Hepatic stellate cell (primary cell): ENCODE measurements at places on chromosomes 7 and 10.
A peak's percentile ranks its signal among the peaks of the same experiment; 100 is the strongest.

DNA sequence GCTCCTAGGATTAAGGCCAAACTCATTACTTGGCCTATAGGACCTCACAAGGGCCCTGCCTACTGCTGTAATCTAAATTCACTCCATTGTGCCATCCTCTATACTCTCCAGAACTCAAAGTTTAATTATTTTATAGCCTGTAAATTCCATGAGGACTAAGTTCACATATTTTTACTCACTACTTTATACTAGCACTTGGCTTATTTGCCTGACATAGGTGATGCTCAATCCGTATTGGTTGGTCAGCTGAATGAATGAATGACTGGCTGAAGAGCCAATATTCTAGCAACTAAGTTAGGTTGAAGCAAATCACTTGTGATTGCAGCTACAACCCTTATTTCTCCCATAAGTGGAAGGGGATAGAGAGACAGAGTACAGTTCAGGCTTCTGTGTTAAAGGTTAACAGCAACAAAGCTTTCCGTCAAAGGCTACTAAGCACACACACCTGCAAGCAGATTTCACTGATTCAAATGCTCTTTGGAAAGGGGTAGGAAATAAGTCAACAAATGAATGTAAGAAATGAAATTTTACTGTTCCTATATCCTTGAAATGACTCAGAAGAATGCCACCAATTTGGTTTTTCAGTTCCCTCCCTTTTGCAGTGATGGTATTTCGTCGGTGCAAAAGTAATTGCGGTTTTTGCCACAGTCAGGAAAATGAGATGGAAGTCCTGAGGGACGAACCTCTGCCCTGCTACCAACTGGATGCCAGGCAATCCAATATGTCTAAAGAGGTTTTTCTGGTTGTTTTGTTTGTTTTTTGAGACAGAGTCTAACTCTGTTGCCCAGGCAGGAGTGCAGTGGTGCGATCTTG lies 120.7 kb downstream of the COL28A1 start:
- no peak for DNase-seq

- no peak for DNase-seq
These were observed 961.5 kb downstream of the PCDH15 start for GRCh38 chr10:53839440-53840039.

- DNase-seq: no peak
These were observed 53.1 kb downstream of the APBB1IP start for GRCh38 chr10:26491276-26491675.

DNA sequence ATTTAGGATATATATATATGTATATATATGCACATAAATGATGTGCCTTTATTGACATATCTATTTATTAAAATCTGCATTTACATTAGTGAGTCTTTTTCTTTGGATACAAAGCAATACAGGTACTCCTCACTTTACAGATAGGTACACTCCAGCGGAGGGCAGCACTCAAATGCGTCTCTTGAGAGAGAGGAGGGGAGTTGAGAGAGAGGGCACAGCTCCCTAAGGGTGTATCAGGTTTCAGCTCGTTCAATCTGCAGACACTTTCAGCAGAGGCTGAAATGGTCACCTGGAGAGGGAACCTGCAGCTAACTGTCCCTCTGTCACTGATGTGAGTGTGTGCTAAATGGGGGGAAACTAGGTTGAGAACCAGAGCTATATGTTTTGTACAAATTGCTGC lies 21.5 kb downstream of the C10orf53 start:
- no peak for DNase-seq

- peak; percentile 84 for DNase-seq
These were observed 13.0 kb upstream of the WIPI2 start for GRCh38 chr7:5177060-5177459.

DNA sequence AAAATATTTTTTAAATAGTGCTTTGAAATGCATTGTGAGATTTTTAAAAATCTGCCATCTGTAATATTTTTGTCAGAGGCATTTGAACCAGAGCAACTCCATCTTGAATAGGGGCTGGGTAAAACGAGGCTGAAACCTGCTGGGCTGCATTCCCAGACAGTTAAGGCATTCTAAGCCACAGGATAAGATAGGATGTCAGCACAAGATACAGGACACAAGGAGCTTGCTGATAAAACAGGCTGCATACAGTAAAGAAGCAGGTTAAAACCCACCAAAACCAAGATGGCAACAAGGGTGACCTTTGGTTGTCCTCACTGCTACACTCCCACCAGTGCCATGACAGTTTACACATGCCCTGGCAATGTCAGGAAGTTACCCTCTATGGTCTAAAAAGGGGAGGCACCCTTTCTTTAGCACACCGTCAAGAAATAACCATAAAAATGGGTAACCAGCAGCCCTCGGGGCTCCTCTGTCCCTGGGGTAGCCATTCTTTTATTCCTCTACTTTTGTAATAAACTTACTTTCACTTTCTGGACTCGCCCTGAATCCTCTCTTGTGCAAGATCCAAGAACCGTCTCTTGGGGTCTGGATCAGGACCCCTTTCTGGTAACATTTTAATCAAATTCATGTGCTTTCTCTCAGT lies 273.7 kb downstream of the SEMA3D start:
- no peak for DNase-seq

DNA sequence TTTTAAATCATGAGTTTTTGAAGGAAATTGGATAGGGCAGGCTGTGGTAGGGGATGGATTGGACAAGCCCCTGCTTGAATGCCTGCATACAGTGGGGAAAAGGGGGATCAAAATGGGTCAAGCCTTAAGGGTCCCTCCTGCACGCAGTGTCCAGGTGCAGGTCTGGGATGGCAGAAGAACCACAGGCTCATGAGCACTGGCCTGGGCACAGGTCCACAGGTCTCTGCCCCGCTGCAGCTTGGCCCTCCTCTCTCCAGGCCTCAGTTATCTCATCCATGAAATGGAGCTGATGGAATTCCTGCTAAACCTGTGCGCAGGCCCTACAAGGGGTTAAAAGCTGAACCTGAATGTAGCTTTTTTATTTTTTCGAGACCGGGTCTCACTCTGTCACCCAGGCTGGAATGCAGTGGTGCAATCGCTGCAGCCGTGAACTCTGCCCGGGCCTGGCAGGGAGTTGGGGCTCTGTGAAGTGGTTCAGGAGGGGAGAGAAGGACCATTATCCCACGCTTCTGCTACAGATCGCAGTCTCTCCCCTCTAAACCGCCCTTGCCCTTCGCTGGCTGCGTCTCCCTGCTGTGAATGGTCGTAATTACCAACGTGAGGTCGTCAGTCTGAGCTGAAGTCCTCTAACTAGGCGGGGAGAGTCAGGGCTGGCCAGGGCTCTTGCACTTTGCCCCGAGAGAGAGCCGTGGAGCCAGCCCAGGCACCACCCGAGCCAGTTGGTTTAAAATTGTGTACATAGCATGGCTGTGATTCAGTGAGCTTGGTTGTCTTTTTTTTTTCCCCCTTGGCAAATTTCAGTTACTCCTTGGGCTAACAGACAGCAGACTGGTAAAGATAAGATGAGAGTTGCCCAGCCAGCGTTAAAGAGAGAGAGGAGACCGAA lies 77.5 kb upstream of the GTF2I start:
- no peak for DNase-seq

DNA sequence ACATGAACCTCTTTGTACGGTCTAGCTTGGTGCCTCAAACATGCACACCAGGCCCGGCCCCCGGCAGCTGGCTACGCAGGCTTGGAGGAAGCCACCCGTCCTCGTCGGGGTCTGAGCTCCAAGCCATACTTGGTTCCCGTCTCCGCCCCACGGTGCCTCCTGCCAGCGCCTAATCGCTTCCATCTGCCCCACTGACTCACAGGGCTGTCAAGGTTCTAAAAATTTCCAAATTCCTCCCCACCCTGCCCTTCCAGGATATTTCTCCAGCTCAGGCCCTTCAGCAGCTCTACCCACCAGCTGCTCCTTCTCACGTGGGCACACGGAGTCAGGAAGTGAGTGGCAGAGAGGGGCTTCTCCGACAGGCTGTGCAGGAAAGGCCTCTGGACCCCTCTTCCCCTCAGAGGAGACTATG lies 38.8 kb downstream of the TMEM270 start:
- peak; percentile 85 for DNase-seq

- no peak for DNase-seq
These were observed 60.8 kb downstream of the GDI2 start for GRCh38 chr10:5752301-5752871.
